ENCODE measurements at places on chromosomes 5 and 9. TPM values are rescaled to one million over a fixed set of nuclear protein-coding genes. Genes with fewer than 3 reads are reported as not detected.

Gene ADAMTS13
- 2.0 TPM for total RNA-seq

Gene CHSY3
- not detected for total RNA-seq

Gene PRDM9
- not detected for total RNA-seq

Gene NELFB
- total RNA-seq, result 63.4 TPM

Gene PCDHGA4
- total RNA-seq, result not detected

Gene ADAMTS2
- 0.05 TPM for total RNA-seq

Gene CBY3
- not detected for total RNA-seq

Gene HOMER1
- 12.9 TPM for total RNA-seq

Gene ADAMTS16
- 0.08 TPM for total RNA-seq

Gene ADAMTS12
- 28.4 TPM for total RNA-seq

Gene RABL6
- total RNA-seq, result 125 TPM

Gene GABRA1
- not detected for total RNA-seq

Gene EIF4E1B
- total RNA-seq, result not detected

Gene RORB
- total RNA-seq, result not detected

Gene PAPPA
- total RNA-seq, result 0.03 TPM

Gene TBC1D13
- total RNA-seq, result 18.7 TPM

Gene GLRA1
- not detected for total RNA-seq

Gene CDC25C
- total RNA-seq, result 9.2 TPM

Gene DAPK1
- 94.7 TPM for total RNA-seq

Gene UBE2QL1
- not detected for total RNA-seq

Gene IFNK
- total RNA-seq, result not detected
